ENCODE measurements at places on chromosomes 6 and 20. TPM values are rescaled to one million over a fixed set of nuclear protein-coding genes. Genes with fewer than 3 reads are reported as not detected.

Gene TNFRSF6B
- not detected for total RNA-seq

- no peak for DNase-seq
- no peaks in the 10 kb centered on the region for H3K27me3 ChIP-seq
- H3K4me3 ChIP-seq, result no peak overlapping the region
- H3K27ac ChIP-seq, result peak overlapping the region; percentile 92
- H3K4me1 ChIP-seq, result peaks cover 18% of the 10 kb centered on the region
These were observed 559.6 kb downstream of the RFPL4B start for GRCh38 chr6:112906726-112907125.

- H3K4me1 ChIP-seq, result peaks cover 4% of the 10 kb centered on the region
- H3K27ac ChIP-seq, result no peak overlapping the region
- peaks cover 64% of the 10 kb centered on the region for H3K27me3 ChIP-seq
- no peak overlapping the region for H3K4me3 ChIP-seq
These were observed 16.8 kb upstream of the CDH22 start for GRCh38 chr20:46324960-46325703.

- H3K4me3 ChIP-seq, result no peak overlapping the region
- H3K4me1 ChIP-seq, result no peaks in the 10 kb centered on the region
- no peaks in the 10 kb centered on the region for H3K36me3 ChIP-seq
These were observed 719.6 kb downstream of the TBC1D32 start for GRCh38 chr6:120614723-120615122.

Gene PNLDC1
- total RNA-seq, result 0.33 TPM

- no peak for DNase-seq
- H3K27me3 ChIP-seq, result no peaks in the 10 kb centered on the region
- H3K4me1 ChIP-seq, result peaks cover 27% of the 10 kb centered on the region
- peak overlapping the region; percentile 98 for H3K27ac ChIP-seq
- H3K36me3 ChIP-seq, result peaks cover 7% of the 10 kb centered on the region
These were observed 9.4 kb downstream of the ABCC10 start for GRCh38 chr6:43436577-43437282.

DNA sequence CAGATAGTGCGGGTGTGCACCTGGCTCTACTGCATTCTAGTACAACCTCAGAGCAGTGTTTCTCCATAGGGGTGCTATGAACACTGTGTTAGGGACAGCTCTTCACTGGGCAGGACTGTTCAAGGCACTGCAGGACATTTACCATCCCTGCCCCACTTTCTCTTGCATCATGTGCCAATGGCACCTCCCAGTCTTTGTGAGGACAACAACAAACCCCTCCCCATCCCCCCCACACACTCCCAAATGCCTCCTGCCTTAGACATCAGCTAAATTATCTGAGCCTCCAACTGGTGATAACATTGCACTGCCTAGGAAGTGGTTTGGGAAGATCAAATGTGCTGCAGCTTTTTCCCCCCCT lies 98.9 kb downstream of the FYN start:
- no peak for DNase-seq
- peaks cover 10% of the 10 kb centered on the region for H3K36me3 ChIP-seq
- peaks cover 12% of the 10 kb centered on the region for H3K4me1 ChIP-seq
- no peaks in the 10 kb centered on the region for H3K27me3 ChIP-seq

Data from mesothelial cell of epicardium (in vitro differentiated cells).